ENCODE measurements at places on chromosomes 5 and 9.

DNA sequence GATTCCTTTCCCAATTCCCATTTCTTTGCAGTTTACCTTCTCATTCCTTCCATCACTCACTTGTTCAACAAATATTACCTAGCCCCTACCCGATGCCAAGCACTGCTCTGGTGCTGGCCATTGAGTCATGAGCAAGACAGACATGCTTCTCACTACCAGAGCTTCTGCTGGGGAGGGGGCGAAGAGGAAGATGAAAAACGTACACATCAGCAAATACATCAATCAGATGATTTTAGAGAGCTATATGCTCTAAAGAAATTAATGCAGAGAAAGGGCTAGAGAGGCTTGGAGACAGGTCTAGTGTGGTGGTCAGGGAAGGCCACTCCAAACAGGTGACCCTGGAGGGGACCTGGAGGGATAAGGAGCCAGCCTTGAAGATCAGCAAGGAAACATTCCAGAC, 14.4 kb upstream of the FAT2 start:
- DNase-seq = no peak

GRCh38 chr5:170945275-170945674, 83.5 kb downstream of the RANBP17 start:
- DNase-seq = no peak

DNA sequence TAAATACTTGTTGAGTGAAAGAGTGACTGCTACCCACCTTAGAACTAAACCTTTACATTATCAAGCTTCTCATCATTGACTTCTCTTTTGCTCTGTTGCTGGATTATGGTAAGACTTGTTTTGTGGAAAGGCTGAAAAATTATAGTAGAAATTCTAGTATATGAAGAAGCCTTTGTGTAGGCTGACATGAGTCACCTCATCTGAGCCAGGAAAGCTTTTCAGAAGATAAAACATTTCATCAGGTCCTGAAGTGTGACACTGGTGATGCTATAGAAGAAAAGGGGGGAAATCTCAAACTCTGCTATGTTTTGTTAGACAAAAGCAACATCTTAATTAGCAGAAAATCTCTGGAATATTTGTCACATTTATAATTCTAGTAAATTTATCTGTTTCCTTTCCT, 18.4 kb upstream of the SLC44A1 start:
- no peak for DNase-seq

GRCh38 chr5:180799902-180800801, 2.5 kb downstream of the MGAT1 start:
- DNase-seq = no peak

DNA sequence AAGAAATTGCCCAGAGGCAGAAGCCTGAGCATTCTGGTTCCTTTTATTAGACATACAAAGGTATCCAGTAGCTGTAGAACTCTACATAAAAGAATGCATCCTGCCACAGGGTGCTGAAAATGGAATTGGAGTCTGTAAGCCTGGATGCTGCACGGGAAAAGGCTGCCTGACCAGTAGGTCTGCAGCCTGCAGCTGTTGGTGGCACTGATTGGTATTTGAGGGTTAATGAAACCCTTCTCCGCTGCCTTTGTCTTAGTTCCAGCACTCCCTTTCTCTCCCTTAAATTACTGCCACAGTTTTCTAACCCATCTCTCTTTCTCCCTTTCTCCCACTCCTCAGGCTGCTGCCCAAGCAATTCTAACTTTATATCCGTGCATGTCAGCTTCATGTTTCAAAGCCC, 64.7 kb downstream of the BRINP1 start:
- no peak for DNase-seq

- no peak for DNase-seq
These were observed 117.2 kb downstream of the APBA1 start for GRCh38 chr9:69554945-69555344.

DNA sequence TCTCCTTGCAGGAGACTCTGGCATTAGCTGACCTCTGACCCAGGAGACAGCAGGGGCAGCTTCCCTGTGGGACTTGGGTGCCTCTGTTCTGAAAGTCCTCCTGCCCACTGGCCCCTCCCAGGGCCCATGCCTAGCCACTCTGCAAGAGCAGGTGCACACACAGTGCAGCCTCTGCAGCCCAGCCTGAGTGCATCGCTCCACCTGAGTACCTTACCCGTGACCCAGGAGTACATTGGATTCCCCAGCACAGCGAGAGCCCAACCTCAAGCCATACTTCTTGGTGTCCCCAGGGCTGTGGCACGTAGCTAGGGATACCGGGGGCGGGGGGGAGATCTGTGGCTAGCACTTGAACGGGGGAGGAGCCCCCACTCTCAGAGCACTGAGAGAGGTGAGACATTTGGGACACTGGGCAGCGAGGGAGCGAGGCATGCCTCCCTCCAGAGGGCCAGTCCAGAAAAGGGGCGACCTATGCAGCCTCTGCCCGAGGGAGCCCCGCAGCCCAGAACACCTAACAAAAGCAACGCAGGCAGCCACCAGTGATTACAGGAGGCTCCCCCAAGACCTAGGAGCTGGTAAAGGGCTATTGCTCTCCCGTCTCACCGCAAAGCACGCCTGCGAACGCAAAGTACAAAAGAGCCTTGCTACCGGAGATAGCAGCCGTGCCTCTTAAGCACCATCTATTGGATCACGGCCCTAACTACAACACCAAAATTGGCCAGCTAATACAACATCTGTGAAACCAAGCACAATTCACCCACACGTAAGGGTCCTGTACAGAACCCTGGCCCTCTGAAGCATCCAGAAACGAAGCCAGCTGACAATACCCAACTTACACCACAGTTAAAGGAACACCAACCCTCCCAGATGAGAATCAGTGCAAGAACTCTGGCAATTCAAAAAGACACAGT, 826 bp upstream of the PRDM9 start:
- no peak for DNase-seq

- DNase-seq = no peak
These were observed 290.8 kb downstream of the MED10 start for GRCh38 chr5:6087576-6087975.

DNA sequence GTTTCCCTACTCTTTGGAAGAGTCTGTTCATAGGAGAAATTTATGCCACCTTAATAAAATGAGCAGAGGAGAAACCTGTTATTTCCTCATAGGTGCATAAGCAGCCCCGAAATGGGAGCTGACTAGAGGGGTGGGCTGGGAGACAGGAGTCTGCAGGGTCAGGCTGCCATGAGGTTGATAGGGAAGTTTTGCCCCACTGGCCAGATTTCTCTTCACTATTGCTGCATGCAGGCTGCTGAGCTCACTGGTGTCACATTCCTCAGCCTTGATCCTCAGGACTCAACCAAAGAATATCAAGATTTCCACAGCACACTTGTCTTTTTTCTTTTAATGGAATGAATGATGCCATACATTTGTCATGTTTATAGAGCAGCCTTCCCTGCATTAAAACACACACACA, 60.7 kb downstream of the BHMT start:
- DNase-seq = no peak

DNA sequence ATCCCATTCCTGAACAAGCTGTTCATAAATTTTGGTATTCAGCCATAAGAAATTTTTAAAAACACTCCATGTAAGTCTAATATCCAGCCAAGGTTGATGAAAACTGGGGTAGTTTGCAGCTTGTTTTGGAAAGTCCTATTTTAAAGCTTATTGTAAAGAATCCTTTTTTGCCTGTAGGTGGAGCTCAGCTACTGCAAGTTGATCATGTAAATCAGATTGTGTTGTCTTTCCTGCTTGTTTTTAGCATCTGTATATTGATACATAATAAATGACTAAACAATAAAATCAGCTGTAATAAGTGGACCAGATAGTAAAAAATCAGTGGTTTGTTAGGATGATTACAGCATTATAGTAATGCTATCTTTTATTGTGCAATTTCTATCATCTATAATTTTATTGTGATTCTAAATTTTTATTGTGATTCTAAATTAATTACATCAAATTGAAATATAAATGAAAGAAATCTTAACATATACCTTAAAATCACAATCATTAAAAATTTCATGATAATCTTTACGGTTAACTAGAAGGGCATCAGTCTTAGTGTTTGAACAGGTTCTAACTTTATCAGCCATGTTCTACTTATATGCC, 42.4 kb downstream of the CWC27 start:
- DNase-seq = no peak

GRCh38 chr9:126304971-126305320, 21.7 kb upstream of the MVB12B start:
- no peak for DNase-seq

DNA sequence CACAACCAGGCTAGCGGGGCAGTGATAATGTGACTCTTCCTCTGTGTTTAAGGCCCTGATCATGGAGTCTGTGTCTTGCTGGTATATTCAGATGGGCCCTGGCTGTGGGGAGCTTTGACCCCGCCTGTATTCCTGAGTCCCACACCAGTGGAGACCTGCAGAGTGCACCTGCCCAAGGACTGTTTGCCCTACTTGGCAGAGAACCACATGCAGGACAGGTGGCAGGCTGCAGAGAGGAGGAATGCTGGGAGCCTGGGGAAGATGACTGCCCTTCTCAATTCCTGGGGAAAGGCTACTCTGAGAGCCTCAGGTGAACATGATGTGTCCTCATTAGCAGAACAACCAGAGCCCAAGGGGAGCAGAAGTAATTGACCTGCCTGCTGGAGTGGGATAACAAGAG, 36.2 kb downstream of the IARS1 start:
- no peak for DNase-seq

DNA sequence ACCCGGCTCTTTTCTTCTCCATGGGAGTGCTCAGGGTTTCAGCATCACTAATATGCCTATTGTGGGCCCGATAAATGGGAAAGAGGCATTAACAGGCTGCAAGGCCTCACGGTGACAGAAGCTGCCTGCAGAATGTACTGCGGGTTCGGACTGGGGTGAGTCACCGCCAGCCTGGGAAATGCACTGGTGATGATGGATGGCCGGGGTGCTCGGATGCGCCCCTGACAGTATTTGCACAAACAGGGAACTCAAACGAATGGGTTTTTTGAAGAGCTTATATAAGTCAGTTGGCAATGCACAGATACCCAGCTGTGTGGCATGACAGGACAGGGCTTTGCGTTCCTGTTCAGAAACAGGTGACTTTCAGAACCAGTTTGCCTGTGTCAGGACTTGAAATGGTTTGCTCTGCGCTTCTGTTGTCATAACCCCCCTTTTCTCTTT, 42.0 kb upstream of the PITX1 start:
- DNase-seq = no peak

DNA sequence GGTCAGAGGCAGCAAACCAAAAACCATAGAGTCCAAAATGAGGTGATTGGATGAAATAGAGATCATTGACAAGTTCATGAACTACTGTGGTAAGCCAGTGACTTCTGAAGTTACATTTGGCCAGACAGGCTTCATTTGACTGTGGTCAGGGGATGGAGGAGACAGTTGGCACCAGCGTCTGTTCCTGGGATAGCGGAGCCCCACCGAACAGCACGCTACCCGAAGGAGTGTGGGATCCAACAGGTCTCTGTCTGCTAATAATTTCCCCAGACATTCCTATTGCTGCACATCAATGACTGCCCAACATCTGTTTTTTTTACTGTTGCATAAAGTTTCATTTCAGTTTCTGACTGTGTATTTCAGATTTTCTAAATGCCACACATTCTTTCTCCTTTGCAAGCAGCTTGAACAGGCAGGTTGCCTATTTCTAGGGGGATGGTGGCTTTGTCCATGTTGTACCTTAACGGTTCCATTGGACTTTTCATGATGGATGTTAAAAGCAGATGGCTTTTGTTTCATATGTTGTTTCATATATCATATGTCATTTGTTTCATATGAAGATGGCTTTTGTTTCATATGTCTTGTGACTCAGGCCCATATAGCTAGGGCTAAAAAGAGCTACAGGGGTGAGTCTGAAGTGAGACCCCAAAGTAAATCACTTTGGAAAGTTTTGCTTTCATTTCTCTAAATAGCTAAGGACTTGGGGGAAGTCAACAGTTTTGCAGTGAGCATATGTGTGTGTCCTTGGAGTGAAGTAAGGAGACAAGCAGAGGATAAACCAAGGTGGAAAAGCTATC, 180.8 kb downstream of the GOLPH3 start:
- DNase-seq = no peak

- no peak for DNase-seq
These were observed 5.6 kb upstream of the GLE1 start for GRCh38 chr9:128498911-128499310.

DNA sequence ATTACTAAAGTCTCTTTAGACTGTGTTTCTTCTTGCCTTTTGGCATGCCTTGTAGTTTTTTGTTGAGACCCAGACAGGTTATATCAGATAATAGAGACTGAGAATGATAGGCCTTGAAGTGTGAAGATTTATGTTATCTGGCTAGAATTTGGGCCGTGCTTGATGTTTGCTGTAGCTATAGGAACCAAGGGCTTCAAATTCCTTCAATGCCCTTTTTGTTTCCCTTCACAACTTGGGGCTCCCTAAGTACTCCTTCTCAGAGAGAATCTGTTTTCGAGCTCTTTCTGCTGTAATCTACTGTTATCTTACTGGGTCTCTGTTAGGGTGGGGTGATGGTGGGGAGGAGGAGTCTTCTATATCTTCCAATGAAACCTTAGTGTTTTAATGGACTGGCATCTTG, 95.3 kb upstream of the CKMT2 start:
- DNase-seq = no peak

- no peak for DNase-seq
These were observed 13.5 kb upstream of the DHFR start for GRCh38 chr5:80668016-80668969.

- peak; percentile 49 for DNase-seq
These were observed 65.2 kb upstream of the RNF130 start for GRCh38 chr5:180136630-180137381.

GRCh38 chr5:75601567-75601966, 9.7 kb upstream of the ANKDD1B start:
- no peak for DNase-seq

DNA sequence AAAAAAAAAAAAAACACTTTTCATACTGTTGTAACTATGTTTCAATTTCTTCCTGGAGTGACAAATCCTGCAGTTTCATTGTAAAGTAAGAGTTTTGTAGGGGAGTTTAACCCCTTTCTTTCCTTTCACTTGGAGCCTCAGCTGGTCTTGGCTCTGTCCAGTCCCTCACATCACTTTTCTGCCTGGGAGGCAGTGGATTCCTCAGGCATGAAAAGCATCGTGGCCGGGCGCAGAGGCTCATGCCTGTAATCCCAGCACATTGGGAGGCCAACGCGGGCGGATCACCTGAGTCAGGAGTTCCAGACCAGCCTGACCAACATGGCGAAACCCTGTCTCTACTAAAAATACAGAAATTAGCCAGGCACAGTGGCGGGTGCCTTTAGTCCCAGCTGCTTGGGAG, 45.6 kb upstream of the MYO10 start:
- no peak for DNase-seq

- DNase-seq = no peak
These were observed 49.0 kb upstream of the TNFSF15 start for GRCh38 chr9:114854736-114855355.
